Cardiac septum (tissue), 1 donor: ENCODE measurements at places on chromosomes 7 and 10.

DNA sequence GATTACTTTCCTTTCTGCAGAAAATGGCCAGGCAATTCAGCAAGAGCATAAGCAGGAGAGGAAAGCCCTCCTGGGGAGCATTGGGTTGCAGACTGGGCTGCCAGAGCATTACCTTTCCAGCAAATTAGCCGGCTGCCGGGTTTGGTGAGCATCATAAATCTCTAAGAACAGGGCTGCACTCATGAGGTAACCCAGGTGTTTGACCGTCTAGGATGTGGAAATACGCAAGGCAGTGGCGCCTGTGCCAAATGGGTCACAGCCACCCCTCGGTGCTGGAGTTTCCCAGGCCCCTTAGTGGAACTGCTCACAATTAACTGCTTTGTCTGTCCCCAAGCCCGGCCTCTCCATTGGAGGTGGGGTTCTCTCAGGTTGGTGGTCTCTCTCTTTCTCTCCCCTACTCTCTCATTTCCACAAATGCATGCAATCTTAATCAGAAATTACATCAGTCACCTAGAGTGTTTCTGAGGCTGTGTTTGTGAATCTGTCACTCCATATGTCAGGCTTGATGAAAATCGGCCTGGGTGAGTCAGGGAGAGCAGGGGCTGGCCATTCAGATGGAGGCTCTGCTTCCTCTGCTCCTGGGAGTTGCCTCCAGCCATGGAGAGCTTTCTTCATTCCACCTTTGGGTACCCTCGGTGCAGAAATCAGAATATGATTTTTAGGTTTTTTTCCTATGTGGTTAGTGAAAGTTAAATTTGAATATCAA lies 26.7 kb downstream of the PTN start:
- no peak for DNase-seq

DNA sequence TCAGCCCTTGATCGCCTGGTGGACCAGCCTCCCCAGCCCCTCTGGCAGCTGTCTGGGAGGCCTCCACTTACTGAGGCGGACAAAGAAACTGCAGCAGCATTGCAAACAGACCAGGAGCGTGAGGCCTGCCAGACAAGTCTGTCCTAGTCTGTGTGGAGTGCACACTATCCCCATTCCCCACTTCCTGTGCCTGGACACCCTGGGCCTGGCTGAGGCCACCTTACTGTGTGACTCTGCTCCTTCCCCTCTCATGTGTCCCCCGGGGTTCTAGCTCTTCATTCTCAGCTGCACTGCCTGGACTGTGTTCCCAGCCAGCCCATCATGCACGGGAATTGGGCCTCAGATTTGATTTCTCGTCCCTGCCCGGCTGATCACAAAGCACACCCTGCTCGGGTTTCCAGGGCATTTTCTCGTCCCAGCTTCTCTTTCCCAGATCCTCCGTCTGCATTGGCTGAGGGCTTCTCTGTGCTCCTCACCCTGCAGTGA lies 16.7 kb upstream of the C10orf90 start:
- no peak for DNase-seq

GRCh38 chr7:92832534-92833023 lies 3.8 kb downstream of the CDK6 start:
- no peak for DNase-seq

DNA sequence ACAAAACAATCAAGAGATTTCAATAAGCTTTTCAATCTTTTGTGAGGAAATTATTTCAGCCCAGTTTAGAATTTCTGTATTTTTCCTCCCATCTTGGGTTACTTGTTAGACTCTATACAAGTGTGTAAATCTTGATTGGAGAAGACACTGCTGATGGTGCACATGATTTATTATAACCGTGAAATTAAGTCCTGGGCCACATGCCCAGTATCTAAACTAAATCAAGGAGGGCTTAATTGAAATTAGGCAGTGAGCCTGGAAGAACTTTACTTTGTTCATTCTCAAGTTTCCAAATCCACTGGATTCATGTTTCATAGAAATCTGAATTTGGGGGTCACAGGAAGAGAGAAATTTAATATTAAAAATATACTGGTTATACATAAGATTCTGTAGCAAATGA lies 44.5 kb downstream of the CSTF2T start:
- no peak for DNase-seq
